Liver (tissue), 10 donors: ENCODE measurements at places on chromosomes 16 and 17. TPM values are rescaled to one million over a fixed set of nuclear protein-coding genes. Genes with fewer than 3 reads are reported as not detected.

Gene ACSF3
- 19.9 TPM for total RNA-seq

Gene LPCAT2
- total RNA-seq: 4.1 TPM

Gene CDH5
- 21.9 TPM for total RNA-seq

Gene PRR35
- total RNA-seq: not detected

Gene SAMD14
- 0.84 TPM for total RNA-seq
